ENCODE measurements at places on chromosomes 2 and 18.

GRCh38 chr2:130287656-130288026, 55.1 kb upstream of the IMP4 start:
- no peak for DNase-seq

GRCh38 chr18:8609659-8610458, 622 bp downstream of the RAB12 start:
- DNase-seq = no peak

DNA sequence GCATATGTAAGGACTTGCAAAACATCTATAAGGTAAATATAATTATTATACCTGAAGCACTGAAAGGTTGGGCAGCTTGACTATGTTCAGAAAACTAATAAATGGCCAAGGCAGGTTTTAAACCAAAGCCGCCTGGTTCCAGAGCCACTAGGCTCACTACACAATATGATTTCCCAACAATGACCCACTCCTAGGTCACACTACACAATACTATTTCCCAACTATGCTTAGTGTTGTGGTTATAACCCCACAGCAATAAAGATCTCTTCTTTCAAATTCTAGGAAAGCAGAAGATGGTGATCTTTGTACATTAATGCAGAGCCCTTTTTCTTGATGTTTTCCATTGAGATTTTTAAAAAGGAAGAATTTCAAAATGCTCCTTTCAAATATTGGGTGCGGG, 180.4 kb downstream of the CYRIA start:
- DNase-seq = no peak

- no peak for DNase-seq
Measured at GRCh38 chr2:231879216-231879615, 47.0 kb downstream of the NPPC start.

DNA sequence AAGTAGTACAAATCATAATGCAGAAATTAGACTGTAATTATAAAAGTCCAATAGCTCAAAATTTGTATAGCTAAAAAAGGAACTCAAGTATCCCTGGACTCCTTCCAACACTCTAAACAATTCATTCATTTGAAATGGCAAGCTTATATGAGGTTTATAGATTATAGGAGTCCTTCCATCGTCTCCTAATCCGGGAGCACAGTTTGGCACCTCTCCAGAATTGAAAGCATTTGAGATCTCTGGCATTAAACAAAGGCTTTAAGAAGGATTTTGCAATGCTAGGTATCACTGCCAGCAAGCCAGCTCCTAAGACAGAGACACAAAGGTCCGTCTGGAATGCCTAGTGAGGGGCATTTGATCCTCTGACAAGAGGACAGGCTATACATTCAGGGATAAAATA, 90.9 kb downstream of the ACVR1 start:
- DNase-seq = no peak

GRCh38 chr2:182897137-182897536, 30.7 kb upstream of the FRZB start:
- DNase-seq = no peak

- DNase-seq = no peak
Measured at GRCh38 chr2:179850188-179850587, 11.2 kb downstream of the ZNF385B start.

DNA sequence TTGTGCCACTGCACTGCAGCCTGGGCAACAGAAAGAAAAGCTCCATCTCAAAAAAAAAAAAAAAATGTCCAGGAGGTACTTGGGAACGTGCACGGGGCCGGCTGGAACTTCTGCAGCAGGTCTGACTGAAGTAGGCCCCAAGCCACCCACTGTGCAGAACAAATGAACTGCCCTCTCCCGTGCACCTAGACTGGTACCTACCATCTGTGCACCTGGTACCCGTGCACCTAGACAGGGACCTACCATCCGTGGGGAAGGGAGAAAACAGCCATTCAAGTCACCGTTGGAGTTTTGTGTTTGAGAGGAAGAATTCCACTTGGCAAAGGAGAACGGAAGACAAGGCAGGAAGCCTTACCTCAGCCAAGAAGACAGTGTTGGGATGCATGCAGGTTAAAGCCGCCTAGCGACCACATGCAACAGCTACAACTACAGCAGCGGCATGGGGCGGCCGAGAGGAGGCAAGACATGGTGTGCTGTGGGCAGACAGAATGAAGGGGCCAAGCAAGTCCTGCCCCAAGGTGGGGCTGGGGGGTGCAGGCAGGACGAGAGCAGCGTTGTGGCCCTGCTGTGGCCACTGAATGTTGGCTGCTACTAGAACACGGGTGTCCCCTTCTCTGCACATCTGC, 16.1 kb downstream of the ST3GAL5 start:
- no peak for DNase-seq

Data from NCI-H2227 treated with DMSO at 0.1 percent for 48 hours (cell line).